Activated CD8-positive, alpha-beta memory T cell treated with anti-CD3 and anti-CD28 coated beads for 1 hour (primary cell): ENCODE measurements at places on chromosomes 3 and 15.
A peak's percentile ranks its signal among the peaks of the same experiment; 100 is the strongest.

DNA sequence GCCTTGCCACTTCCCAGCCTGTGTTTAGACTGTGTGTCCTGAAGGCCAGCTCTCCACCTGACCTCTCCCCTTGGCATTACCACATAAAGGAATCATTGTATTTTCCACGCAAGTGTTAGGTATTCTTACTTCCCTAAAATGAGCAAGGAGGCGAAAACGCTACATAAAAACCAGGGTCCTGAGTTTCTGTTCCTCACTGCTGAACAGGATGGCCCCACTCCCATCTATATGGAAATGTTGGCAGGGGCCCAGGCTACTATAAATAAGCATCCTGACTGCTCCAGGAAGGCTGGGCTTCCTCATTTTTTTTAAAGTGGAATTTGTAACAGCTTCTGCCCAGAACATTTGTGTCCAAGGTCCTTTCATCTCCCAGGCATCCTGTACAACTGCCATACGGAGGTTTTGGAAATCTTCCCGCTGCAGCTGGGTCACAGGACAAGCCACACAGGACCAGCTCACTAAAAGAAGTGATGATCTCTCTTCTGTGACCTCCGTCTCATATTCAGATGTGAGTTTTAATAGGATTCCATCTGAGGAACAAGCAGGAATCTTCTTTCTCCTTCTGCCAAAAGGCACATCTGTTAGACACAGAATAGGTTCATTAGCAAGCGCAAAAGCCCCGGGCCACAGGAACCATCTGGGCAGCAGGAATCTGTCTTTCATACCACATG is 56.4 kb upstream of the LIMD1 start:
- no peak for DNase-seq

DNA sequence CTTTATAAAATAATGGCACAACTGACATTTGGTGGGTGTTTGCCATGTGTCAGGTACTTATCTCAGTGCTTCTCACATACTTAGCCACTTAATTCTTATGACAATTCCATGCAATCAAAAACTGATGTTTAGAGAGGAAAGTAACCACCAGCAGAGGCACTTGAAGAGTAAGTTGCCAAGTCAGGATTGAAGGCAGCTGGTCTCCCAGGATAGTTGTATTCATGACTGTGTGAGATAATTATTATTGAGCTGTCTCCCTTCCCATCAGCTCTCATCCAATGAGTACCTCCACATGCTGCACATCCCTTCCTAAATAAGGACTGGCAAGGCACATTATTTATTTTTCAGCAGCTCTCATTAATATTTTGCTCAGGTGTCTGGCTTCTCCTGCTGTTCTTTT is 4.8 kb downstream of the VEPH1 start:
- DNase-seq = no peak

DNA sequence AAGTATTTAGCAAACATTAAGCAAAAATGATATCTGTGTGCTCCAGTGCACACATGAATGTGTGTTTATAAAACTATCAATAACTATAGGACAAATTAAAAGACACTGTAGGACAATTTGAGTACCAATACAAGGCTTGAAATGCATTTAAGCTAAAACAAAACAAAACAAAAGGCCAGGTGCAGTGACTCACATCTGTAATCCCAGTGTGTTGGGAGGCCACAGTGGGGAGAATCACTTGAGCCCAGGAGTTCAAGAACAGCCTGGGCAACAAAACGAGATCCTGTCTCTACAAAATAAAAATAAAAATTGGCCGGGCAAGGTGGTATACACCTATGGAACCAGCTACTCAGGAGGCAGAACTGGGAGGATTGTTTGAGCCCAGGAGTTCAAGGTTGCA is 50.7 kb downstream of the CSNK1G1 start:
- no peak for DNase-seq

- DNase-seq = no peak
These were observed 11.4 kb downstream of the MAN2A2 start for GRCh38 chr15:90914305-90915080.

- DNase-seq = no peak
These were observed 346.1 kb downstream of the AGBL1 start for GRCh38 chr15:86425746-86426145.

GRCh38 chr3:125194849-125195601 is 17.5 kb downstream of the SLC12A8 start:
- no peak for DNase-seq

DNA sequence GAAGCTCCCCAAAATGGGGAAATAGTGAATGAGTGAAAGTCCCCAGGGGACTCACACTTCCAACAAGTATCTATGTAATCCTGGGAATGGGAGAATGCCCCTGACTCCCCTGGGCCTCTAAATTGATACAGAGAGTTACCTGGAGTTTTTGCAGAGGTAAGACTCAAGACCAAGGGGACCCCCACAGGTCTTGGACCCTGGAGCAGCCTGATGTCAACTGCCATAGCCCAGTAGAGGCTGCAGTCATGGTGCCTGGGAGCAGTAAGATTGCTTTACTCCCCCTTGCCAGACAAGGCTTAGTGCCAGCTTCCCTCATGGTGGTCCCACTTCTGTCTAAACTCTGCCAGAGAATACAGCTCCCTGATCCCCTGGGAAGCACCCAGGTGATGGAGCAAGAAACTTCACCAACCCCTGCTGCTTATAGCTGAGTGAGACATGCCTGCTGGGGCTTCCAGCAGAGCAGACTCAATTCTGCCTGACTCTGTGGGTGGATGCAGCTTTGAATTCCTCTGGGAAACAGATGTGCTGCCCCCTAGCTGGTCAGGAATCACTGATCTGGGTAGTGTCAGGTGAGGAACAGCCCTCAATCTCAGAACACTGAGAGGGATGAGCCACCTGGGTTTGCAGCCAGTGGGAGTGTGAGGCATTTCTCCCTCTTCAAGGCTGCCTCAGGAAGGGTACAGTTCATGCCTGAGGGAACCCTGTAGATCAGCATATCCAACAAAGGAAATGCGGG is 485.9 kb downstream of the NSUN3 start:
- DNase-seq = no peak

GRCh38 chr15:85636351-85636750 is 158.4 kb downstream of the KLHL25 start:
- no peak for DNase-seq

- no peak for DNase-seq
These were observed 1028.6 kb downstream of the MCTP2 start for GRCh38 chr15:95259965-95260364.

GRCh38 chr3:178184833-178185232 is 351.4 kb upstream of the KCNMB2 start:
- no peak for DNase-seq

GRCh38 chr3:131903988-131904415 is 130.8 kb downstream of the CPNE4 start:
- DNase-seq = no peak

DNA sequence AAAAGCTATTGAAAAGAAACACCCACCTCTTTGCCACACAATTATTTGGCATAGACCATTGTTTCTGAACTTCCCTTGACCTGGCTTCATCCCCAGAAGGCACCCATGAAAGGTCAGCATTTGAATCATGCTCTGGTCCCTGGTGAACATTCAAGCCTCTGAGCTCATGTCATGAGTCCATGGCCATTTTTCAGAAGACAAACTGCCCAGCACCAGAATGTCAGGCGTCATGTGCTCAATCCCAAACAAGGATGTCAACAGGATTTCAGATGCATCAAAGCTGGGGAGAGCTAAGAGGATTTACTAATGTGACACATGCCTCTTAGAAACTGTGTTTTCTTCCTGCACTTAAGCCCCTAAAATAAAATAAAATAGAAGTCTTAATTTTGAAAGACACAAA is 41.3 kb downstream of the TMED3 start:
- DNase-seq = no peak

DNA sequence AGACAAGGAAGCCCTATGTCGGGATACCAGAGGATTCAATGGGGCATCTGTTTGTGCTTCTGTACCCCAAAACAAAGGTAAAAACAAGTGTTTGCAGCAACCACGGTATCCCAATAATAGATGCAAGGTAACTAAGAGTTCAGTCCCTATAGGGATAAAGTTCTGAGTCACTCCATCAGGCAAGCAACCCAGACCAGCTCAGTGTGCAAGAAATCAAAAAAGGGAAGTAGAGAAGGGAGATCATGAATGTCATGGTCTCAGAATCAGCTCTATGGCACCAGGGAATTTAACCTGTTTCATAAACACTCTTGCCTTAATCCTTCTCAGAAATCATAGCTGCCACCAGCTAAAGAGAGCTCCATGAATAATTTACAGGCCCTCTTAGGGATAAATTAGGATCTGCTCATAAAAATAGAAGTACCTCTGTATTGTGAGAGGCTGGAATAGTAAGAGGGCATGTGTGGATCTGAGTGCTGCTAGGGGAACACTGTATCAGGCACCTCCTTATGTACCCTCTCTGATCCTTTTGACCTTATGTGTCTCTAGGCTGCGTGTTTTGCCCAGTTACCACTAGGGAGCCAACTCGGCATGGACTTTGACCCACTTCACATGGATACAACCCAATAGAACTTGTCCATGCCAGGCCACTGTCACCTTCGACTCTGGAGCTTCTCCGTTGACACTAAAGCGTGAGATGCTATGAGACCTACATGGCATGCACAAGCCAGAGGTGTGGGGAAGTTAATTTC is 754.6 kb downstream of the AGBL1 start:
- no peak for DNase-seq

- DNase-seq = no peak
These were observed 121.3 kb upstream of the CHL1 start for GRCh38 chr3:75260-75659.

GRCh38 chr3:86785386-86785785 is 205.6 kb downstream of the VGLL3 start:
- no peak for DNase-seq

GRCh38 chr15:101525087-101525669 is 35.7 kb upstream of the PCSK6 start:
- no peak for DNase-seq

DNA sequence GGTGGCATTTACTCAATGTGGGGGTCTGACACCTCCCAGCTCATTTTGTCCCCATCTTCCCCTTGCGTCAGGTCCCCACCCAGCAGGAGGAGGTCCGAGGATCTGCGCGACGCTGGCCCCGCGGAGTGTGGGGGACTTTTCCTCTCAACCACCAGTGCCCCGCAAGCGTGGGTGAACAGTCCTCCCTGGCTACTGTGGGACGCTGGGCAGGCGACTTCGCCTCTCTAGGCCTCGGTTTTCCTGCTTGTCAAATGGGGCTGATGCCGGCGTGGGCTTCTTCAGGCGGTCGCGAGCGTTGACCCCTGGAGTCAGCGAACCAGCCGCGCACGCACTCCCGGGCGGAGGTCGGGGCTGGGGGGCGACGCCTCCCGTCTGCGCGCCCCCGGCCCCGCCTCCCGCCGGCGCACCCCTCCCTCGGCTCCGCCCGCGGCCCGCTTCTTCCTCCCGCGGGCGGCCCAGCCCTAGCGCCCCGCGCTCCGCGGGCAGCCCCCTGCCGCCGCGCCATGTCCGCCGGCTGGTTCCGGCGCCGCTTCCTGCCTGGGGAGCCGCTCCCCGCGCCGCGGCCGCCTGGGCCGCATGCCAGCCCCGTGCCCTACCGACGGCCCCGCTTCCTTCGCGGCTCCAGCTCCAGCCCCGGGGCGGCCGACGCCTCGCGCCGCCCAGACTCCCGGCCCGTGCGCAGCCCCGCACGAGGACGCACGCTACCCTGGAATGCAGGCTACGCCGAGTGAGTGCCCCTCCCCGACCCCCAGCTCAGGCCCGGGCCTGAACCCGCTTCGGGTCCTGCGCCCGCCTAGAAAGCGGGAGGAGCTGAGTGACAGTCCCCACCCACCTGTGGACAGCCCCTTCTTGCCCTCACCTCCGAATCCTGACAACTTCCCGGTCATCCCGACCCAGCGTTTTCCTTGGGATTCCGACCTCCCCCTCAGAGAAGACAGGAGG is at the start of gene PPM1M:
Gene PPM1M (plus strand): TSS at position 438 of the 942 bp plus-strand sequence. CDS start 66 bp downstream, at position 504.
- DNase-seq = peak; percentile 49

DNA sequence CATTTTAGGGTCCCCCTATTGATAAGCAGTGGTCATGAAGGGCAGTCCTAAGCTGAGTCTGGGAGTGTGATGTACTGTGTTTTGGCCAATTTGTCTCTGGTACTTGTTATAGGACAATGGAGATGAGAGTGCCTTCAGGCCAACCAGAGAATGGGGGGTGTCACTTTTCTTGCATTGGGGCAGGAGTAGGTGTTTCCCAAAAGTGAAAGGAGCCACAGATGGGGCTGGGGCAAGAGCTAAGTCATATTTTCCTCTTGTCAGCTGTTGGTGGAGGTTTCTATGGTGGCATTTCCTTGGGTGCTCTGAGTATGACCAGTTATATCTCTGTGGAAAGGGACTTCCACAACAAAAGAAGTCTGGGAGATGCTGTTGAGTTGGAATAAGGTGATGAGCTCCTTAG is 24.7 kb upstream of the BSN start:
- DNase-seq = no peak

DNA sequence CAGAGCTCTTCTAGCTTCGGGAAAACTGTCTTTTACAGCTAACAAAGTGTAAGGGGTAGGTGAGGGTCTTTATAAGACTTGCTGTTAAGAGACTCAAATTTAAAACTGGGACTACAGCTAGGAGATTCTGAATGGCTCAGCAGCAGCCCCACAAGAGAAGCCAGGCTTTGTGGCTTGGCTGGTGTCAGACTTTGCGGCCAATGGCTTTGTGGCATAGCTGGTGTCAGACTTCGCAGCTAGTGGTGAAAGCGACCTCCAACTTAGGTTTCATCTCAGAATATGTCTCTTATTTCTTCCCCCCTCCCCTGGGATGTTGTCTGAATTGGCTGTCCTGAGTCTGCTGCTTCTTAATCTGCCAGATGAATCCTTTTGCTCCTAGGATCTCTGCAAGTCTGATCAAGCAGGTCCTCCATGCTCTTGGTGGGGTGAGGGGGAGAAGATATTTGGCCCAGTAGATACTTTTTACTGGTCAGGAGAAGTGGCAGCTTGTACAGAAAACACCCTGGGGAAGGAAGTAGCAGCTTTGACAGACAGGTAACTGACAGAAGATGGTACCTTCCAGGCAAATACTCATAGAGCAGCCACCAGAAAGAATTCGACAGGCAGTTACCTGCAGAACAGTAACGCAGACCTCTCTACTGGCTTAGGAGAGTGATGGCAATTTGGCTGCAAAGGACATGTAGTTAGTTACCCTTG is 8.4 kb downstream of the BOC start:
- DNase-seq = no peak

DNA sequence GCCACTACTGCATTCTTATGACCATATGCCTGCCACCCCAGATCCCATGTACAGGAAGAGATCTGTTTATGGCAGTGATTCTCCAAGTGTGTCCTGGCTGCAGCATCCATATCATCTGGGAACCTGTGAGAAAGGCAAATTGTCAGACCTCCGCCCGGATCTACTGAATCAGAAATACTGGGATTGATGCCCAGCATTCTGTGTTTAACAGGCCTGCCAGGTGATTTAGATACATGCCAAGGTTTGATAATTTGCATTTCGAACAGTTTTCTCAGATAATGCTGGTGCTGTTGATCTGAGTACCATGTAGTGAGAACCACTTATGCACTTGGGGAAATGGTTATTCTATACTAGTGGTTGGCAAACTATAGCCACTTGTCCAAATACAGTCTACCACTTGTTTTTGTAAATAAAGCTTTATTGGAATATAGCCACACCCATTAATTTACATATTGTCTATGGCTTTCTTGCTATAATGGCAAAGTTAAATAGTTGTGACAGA is 165.4 kb downstream of the SSR3 start:
- DNase-seq = no peak

- no peak for DNase-seq
These were observed 17.7 kb downstream of the MRPL3 start for GRCh38 chr3:131485119-131485518.

GRCh38 chr3:185843635-185844034 is 18.8 kb upstream of the IGF2BP2 start:
- DNase-seq = no peak
